ENCODE measurements at places on chromosomes 11 and 22. TPM values are rescaled to one million over a fixed set of nuclear protein-coding genes. Genes with fewer than 3 reads are reported as not detected.

DNA sequence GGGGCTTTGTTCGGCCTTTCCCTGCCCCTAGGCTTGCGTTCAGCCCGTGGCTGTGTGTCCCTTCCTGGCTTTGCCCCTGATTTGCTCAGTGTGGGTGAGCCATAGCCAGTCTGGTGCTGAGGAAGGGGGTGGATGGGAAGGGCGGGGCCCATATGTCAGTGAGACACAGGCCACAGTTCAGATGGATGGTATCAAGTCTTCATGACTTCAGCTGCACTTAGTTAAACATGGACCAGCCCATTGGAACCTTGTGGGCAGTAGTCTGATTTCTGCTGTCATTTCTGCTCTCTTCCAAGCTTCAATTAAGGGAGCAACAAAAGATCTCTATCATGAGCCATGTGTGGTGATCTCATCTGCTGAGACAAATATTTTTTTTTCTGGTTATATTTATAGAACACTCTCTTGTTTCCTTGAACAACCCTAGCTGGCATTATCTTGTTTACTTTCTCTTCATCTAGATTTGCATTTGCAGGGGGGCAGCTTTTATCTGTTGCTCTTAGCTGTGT lies 21.6 kb upstream of the PEX26 start:
- peak overlapping the region; percentile 97 for H3K27ac ChIP-seq
- peak; percentile 57 for DNase-seq
- no peaks in the 10 kb centered on the region for H3K27me3 ChIP-seq
- H3K4me1 ChIP-seq: peaks cover 43% of the 10 kb centered on the region

DNA sequence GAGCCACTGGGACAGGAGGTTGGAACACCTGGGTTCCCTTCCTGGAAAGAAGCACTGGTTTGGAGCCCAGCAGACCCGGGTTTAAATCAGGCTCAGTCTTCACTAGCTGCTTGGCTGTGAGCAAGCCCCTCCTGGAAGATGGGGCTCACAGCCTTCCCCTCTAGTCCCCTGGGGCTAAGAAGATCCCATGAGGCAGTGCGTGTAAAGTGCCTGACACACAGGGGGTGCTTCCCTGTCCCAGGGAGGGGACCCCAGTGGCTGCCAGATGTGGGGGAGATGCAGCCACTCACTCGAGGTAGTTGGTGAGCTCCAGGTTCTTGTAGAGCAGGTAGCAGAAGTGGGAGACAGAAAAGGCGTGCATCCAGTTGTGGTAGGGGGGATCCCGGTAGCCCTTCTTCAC lies 93.2 kb downstream of the PDE2A start:
- H3K4me3 ChIP-seq: no peak overlapping the region
- H3K27ac ChIP-seq: no peak overlapping the region
- no peaks in the 10 kb centered on the region for H3K27me3 ChIP-seq
- no peak for DNase-seq

- no peaks in the 10 kb centered on the region for H3K27me3 ChIP-seq
- no peak overlapping the region for H3K4me3 ChIP-seq
- H3K4me1 ChIP-seq: peaks cover 33% of the 10 kb centered on the region
- peak overlapping the region; percentile 45 for H3K27ac ChIP-seq
- DNase-seq: no peak
- H3K36me3 ChIP-seq: peaks cover 6% of the 10 kb centered on the region
Observed at GRCh38 chr22:29375398-29376076, 12.8 kb downstream of the AP1B1 start.

DNA sequence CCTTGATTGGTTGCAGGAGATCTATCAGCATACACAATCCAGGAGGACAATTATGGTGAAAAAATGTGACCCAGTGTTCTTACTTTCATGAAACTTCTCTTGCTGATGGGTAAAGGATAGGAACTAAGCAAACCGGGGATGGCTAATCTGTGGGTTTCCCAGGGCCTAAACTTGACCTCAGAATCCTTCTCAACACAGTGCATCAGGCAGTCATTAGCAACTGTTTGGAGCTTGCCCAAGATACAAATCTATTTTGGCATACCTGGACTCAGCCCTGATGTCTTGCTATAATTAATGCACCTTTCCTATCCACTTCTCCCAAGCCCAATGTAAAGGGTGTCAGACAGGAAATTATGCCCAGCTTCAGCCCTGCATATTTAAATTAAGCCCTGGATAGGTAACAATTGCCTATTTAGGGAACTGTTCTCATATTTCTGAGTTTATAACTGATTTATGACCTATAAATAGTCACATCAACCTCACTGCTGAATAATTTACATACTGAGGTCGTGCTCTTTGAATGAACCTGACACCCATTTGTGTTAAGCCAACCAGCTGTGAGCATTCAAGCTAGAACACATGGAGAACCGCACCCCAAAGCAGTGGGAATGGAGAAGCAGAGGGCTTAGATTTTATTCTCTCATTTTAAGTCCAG lies 9.2 kb upstream of the PHF21A start:
- no peaks in the 10 kb centered on the region for H3K27me3 ChIP-seq
- no peak for DNase-seq
- H3K27ac ChIP-seq: no peak overlapping the region
- no peak overlapping the region for H3K4me3 ChIP-seq
- peaks cover 4% of the 10 kb centered on the region for H3K4me1 ChIP-seq

BBOX1 gene
- total RNA-seq: not detected

SPTBN2 gene
- 0.67 TPM for total RNA-seq

DNA sequence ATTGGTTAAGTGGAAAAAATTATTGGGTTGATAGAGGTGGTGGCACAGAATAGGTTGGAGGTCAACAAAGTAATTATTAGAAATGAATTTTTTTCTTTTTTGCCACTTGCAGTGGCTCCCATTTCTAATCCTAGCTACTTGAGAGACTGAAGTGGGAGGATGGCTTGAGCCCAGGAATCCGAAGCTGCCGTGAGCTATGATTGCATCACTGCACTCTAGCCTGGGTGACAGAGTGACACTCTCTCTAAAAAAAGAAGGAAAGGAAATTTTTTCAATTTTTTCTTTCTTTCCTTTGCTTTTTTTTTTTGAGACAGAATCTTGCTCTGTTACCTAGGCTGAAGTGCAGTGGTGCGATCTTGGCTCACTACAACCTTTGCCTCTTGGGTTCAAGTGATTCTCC lies 2.2 kb upstream of the BCO2 start:
- no peak for DNase-seq
- no peaks in the 10 kb centered on the region for H3K36me3 ChIP-seq
- H3K27me3 ChIP-seq: peaks cover 4% of the 10 kb centered on the region
- peaks cover 5% of the 10 kb centered on the region for H3K4me1 ChIP-seq

GRCh38 chr22:33652615-33653014 lies 267.7 kb downstream of the LARGE1 start:
- DNase-seq: no peak
- peaks cover 15% of the 10 kb centered on the region for H3K36me3 ChIP-seq
- no peaks in the 10 kb centered on the region for H3K4me1 ChIP-seq
- H3K27ac ChIP-seq: no peak overlapping the region

- H3K4me1 ChIP-seq: peaks cover 39% of the 10 kb centered on the region
- no peak overlapping the region for H3K27ac ChIP-seq
- no peak for DNase-seq
- no peaks in the 10 kb centered on the region for H3K36me3 ChIP-seq
Observed at GRCh38 chr11:9567401-9567800, 6.1 kb upstream of the WEE1 start.

TRPT1 gene
- total RNA-seq: 62.0 TPM

- H3K27me3 ChIP-seq: peaks cover 7% of the 10 kb centered on the region
- no peak overlapping the region for H3K4me3 ChIP-seq
- H3K4me1 ChIP-seq: no peaks in the 10 kb centered on the region
- no peaks in the 10 kb centered on the region for H3K36me3 ChIP-seq
- no peak overlapping the region for H3K27ac ChIP-seq
Observed at GRCh38 chr11:12801976-12802375, 127.8 kb downstream of the TEAD1 start.

All from B cell (primary cell).